ENCODE measurements at places on chromosomes 16 and 17.

DNA sequence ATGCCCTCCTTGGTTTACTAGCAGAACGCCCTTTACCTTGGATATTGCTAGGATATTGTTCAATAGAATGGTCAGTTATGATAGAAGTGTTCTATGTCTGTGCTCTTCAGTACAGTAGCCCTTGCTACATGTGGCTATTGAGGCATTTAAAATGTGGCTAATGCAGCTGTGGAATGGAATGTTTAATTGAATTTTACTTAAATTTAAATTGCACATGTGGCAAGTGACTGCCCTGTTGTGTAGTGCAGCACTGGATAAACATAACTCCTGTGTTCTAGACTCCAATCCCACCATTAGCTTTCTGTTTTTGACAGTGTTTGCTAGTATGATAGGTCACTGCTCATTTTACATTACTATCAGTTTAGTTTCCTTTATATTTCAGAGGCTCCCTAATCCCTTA is 29.9 kb downstream of the RAD51C start:
- DNase-seq, result no peak

- no peak for DNase-seq
Measured at GRCh38 chr16:70582280-70582978, 58.8 kb downstream of the SF3B3 start.

DNA sequence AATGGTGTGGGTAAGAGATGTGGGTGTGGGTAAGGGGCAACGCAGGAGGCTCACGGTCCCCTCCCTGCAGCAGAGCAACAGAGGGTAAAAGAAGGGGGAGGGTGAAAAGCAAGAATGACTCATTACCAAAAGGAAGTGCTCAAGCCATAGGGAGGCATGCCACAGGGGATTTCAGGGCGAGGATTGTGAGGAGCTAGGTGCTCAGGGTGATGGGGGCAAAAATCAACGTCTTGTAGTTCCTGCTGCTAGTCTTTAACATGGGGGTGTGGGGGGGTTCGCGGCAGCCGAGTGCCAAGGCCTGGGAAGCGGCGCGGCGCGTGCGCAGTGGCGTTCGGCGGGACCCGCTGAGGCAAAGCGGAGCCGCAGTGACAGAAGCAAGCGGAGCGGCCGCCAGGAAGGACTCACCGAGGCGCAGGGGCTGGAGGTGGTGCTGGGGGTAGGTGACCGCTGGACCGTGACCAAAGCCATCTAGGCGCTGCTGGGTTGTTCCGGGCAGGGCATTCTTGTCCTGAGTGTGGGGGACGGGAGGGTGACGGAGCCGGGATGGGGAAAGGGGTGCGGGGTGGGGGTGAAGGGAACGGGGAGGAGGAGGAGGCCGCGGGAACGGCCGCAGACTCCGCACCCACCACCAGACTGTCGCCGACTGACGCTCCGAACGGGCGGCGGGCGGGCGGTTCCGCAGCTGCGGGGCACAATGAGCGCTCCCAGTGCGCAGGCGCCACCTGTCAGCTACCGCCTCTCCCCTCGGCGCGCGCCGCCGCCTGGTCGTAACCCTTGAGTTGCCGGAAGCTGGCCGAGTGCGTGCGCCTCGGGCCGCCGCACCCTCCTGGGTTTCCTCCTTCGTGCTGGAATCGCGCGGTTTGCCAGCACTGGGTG is at the start of gene SSH2:
TSS of gene SSH2 (minus strand) at position 696 of the 876 bp plus-strand sequence. CDS start at position 468, 228 bp downstream.
- DNase-seq, result peak; percentile 85

DNA sequence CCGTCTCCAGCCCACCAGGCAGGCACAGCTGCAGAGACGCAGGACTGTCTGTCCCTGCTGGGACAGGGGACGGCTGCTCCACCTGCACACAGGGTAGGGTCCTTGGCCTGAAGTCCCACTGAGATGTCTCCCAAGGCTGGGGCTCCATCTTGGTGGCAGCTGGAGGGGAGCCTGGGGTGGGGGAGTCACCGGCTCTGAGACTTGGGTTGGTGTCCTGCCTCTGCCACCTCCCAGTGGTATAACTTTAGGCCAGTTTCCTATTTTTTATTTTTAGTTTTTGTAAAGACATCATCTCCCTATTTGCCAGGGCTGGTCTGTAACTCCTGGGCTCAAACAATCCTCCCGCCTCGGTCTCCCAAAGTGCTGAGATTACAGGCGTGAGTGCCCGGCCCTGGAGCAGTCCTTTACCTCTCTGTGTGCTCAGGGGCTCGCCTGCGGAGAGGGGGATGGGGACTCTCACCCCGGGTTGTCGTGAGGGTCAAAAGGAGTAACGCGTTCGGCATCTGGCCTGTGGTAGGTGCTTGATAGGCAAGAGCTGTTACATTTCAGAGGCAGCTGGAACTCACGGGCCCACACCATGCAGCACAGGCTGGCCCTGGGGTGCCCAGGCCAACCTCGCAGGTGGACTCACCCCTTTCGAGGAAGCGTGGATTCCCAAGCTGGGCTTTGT is 46.6 kb upstream of the DOC2B start:
- no peak for DNase-seq

GRCh38 chr16:23148513-23149266 is 562 bp downstream of the USP31 start:
- peak; percentile 72 for DNase-seq

GRCh38 chr17:78176548-78177025 is 8.2 kb downstream of the SYNGR2 start:
- peak; percentile 80 for DNase-seq

DNA sequence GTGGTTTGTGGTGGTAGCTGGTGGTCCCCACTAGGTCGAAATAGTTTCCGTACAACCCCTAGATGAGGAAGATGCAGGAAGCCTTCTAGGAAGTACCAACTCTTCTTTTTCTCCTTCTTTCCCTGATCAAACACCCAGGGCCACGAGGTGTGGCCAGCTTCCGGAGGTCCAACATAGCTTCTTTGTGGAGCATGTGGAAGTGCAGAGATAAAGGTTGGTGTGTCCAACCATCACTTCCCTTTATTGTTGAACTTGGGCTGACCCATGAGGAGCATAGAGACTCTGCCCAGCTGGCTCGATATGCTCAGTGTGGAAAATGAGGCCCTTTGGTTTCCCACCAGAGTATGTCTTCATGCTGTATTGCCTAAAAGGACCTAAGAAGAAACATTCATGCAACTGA is 6.3 kb upstream of the RGS9 start:
- no peak for DNase-seq

DNA sequence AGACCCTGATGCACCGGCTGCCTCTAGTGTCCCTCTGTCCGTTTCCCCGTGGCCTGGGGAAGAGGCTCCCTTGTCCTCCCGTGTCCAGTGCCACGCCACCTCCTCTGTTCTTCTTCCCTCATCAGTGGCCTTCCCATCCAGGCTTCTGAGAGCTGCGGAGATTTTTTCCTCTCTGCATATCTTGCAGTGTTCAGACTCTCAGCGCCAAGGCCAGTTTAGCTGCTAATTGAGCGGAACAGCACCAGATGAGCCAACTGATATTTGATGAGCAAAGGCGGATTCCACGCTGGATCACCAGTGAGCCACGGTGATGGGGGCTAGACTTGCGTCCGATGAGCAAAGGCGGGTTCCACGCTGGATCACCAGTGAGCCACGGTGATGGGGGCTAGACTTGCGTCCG is 257.6 kb downstream of the FOXL1 start:
- DNase-seq, result no peak

GRCh38 chr17:56096026-56096810 is 57.1 kb upstream of the ANKFN1 start:
- DNase-seq, result no peak

DNA sequence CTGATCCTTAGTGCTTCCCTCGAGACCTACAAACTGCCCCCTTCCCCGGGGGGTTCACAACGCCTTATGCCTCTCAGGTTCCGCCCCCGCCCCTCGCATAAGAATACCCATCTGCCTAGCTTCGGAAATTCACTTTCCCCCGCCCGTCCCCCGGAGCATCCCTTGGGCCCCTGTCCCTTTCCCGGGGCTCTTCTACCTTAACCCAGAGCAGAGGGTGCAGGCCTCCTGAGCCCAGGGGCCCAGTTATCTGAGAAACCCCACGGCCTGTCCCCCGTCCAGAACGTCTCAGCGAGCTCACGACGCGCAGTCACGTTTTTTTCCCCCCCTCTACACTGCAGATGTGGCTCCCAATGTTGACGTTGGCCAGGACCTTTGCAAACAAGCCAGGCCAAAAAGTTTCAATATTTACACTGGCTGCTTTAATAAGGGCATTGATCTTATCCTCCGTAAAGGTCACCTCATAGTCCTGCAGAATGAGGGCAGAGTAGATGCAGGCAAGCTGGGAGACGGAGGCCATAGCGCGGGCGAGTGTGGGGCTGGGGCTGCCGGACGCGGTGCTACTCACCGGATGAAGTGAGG is 1.4 kb upstream of the NBR1 start:
- DNase-seq, result peak; percentile 22

GRCh38 chr16:25035494-25036405 is 20.6 kb upstream of the ARHGAP17 start:
- DNase-seq, result no peak

DNA sequence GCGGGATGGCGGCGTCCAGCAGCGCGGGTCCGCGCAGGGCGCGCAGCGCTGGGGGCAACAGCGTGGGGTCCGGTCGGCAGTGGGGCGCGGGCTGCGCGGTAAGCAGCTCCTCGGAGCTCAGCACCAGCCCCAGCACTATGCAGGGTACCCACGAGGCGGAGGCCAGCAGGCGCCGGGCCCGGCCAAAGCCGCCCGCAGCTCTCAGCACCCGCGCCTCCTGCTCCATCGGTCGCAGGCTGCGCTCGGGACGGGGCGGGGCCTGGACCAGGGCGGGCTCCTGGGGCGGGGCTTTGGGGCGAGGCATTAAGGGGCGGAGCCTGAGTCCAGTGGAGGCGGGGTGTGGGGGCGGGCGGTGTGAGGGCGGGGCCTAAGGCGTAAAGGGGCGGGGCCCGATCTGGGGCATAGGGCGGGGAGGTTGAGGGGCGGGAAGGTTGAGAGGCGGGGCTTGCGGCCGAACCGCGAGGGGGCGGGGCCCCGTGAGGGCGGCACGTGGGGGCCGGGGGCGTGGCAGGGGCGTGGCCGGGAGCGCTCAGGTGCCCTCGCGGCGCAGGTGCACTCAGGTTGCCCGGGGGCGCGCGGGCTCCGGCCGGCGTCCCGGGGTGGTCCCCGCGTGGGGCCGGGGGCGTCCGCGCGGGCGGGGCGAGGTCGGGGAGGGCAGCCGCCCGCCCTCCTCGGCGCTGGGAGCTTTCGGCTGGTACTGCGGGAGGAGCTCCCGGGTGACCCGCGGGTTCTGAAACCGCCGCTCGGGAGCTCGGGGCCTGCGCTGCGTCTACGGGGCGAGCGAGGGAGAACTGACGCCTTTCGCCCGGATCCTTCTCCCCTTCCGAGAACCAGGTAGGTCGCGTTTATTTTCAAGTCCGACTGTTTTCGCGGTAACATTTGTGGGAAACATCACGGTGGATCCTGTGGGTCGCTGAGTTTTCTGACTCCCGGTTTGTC is 1.4 kb upstream of the SLC22A31 start:
- DNase-seq, result peak; percentile 94

GRCh38 chr17:38538906-38539305 is 66.8 kb downstream of the SRCIN1 start:
- no peak for DNase-seq

- no peak for DNase-seq
Measured at GRCh38 chr17:63986821-63987220, 11.3 kb upstream of the PRR29 start.

DNA sequence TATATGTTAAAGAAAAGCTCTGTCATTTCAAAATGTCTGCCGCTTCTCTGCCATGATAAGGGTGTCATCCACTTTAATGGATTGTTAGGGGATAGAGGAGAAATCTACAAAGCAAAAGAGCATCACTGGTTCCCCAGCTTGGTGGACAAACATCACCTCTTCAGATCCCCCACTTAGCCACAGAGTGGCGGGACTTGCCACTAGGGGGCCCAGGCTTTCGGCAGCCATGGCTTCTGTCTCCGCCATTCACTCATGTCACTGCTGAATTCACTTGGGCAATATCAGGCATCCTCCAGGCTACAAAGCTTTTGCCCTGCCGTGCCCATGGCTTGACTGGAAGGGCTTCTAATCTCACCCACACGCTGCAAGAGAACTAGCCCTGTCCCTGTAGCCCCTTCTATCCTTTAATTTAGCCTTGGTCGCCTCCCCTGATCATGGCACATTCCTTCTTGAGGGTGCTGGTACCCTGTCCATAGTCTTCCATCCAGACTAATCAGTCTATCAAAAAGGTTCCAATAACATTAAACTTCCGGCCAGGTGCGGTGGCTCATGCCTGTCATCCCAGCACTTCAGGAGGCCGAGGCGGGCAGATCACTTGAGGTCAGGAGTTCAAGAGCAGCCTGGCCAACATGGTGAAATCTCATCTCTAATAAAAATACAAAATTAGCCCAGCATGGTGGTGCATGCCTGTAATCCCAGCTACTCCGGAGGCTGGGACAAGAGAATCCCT is 34.7 kb downstream of the SBK1 start:
- DNase-seq, result peak; percentile 86

DNA sequence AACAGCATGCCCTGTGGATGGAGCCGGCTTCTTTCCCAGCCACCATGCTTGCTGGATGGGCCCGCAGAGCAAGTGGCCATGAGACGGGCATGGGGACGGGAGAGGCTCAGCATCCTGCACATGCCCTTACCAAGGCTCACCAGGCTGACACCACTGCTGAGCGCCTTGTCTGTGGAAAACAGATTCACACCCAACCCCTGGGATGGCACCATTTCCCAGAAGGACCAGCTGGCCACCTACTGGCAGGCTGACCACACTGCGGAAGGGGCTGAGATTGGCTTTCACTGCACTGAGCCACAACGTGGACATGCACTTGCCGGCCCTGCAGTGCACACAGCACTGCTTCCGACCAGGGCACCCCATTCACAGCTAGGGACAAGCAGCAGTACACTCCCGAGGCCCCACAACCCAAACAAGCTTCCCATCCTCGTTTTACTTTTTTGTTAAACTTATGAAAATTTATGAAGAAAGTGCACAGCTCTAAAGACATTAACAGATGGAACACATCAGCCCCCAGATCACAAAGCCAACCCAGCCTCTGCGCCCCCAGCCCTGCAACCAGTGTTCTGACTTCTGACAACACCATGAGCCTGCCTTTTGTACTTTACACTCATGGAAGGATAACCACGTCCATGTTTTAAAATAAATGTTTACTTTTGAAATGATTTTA is 13.9 kb upstream of the KRTAP17-1 start:
- DNase-seq, result no peak

DNA sequence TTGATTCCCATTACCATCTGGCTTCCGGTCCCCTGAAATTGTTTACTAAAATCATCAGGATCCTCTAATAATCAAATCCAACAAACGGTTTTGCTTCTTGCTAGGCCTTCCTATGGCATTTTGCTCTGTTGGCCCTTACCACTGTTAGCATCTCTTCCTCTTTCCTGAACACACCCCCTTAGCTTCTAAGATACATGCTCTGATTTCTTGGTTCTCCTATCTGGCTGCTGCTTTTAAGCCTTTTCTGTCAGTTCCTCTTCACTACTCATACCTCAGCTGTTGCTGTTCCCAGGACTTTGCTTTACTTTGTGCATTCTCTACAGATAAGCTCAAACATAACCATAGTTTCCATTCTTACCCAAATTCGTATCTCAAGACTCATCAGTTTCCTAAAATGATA is 11.4 kb downstream of the CAPNS2 start:
- DNase-seq, result no peak

DNA sequence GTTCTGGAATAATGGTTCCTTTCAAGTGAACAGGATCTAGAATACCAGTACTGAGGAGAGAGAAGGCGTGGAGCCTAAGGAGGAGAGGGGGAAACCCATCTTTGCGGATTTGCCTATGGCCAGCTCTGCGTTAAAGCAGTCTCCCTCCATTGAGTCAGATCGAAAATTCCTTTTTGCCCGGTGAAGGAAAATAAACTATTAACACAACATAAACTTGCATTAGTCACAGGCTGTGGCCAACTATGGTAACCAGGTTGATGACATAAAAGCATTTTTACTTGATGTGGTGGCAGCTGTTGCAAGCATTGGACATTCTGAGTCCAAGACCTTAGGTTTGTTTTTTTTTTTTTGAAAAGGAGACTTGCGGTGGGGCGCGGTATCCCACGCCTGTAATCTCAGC is 8.9 kb downstream of the LDAF1 start:
- DNase-seq, result no peak
